ENCODE measurements at places on chromosomes 2 and 18.

DNA sequence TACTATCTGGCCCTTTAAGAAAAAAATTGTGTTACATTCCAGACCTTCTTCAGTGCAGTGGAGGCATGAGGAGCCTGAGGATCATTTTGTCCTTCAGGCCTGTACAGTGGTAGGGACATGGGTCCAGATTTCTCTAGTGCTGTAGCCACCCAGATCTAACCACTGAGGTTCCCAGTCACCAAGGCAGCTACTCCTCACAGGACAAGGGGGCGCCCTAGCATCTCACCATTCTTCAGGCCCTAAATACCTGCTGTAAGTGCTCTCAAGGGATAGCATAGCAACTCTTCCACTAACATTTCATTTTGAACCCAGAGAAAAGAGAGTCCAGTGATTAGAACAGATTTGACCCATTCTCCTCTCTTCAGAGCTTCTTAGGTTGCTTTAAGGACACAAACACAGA is 1533.0 kb downstream of the LRP1B start:
- DNase-seq, result no peak

DNA sequence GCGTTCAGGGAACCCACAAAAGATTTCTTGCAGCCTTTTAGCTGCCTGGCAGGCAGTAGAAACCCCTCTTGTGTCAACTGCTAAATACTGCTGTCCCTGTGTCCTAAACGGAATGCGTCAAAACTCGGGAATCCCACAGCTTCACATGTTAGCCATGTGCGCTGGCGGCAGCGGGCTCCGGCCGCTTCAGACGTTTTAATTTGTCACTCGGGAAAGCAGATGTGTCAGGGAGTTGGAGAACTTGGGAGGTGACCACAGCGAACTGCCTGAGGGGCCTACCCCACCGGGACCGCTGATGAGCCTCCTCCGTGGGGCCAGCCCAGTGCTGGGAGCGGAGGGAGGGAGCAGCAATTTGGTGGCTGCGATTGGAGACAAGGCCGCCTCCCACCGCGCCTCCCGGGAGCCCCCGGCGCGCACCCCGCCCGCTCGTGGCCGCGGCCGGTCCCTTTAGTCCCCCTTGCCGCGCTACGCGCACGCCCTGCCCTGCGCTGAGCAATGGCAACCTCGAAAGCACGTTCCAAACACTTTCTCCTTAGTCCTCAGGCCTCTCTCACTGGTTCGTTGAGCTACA is 146.1 kb upstream of the SATB2 start:
- DNase-seq, result no peak

GRCh38 chr2:132747046-132747445 is 77.0 kb upstream of the LYPD1 start:
- DNase-seq, result no peak

DNA sequence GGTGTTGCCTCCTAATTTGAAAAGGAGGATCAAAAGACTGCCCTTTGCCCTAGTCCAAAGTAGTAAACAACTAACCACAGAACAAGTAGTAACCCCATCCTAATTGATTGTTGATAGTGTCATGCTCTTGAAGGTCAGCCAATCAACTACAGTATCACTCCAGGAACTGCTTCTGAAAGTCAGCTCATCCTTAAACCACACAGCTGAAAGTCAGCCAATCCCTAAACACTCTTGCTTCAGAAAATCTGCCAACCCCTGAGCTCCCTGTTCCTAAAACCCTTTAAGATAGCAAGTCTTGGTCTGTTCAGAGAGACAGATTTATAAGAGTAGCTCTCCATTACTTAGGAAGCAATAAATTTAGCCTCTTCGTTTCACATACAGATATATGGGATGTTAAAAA is 51.6 kb upstream of the CPO start:
- DNase-seq, result no peak

- DNase-seq, result peak; percentile 24
These were observed 12.2 kb downstream of the PLB1 start for GRCh38 chr2:28507796-28508764.

DNA sequence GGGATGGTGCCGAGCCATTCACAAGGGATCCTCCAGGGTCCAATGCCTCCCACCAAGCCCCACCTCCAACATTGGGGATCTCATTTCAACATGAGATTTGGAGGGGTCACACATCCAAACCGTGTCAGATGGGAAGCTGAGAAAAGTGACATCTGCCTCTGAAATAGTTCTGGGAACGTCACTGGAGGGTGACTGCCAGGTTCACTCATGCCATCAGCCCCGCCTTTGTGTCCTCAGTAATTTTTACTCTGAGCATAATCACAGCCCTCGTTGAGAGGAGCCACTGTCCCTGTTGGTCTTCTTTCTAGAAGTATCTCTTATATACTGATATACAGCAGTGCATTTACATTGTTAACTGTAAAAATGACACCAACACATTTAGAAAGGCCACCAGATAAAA is 67.4 kb downstream of the KLHL29 start:
- no peak for DNase-seq

DNA sequence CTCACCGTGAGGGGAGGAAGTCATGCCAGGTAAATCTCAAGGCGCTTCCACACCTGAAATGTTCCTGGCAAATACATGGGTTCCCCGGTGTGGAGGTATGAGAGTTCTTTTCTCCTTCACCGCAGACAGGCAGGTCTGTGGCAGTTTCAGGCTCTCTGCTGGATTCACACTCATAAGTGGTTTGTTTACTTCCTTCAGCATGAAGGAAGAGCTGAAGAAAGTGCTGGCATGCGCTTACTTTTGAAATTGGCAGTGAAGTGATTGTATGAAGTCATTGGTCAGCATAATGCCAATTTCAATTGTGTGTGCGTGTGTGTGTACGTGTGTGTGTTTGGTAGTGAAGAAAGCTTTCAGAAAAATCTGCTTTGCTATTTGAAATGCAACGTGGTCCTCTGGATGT is 43.4 kb downstream of the RNF144A start:
- DNase-seq, result no peak

DNA sequence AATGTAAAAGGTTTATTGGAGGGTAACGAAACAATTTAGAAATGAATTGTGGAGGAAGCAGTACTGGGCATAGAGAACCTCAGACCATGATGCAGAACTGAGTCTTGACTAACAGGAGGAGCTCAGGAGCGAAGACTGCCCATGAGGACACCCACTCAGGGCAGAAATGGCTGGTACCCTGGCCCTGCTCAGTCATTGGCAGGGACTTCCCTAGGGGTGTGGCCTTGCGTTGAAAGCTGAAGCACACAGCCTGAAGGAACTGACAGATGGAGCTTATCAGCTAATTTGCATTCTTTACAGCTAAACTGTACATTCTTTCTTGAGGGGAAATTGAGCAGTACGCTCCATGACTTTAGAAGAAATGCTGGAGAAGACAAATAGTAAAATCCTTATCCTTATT is 57.1 kb downstream of the PDK1 start:
- DNase-seq, result peak; percentile 58

GRCh38 chr2:28997237-28997846 is 16.2 kb downstream of the TOGARAM2 start:
- no peak for DNase-seq

GRCh38 chr2:160426604-160427003 is 67.0 kb downstream of the RBMS1 start:
- no peak for DNase-seq

DNA sequence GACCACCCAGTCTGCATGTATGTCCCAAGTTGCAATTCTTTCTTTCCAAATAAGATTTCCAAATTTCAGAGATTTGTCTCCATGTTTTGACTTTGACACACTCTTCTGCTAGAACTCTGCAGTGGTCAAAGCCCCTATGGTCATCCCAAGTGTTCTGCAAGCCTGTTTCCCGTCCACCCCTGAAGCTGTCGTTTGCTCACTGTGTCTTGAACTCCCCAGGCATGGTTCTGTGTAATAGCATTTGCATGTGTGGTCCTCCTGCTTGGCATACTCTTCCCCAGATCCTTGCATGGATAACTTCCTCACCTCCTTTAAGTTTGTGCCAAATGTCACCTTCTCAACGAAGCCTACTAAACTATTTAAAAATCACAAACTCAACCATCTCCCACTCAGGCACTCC is 3.9 kb upstream of the MTLN start:
- no peak for DNase-seq

GRCh38 chr2:95058989-95059641 is 33.6 kb downstream of the MAL start:
- no peak for DNase-seq

GRCh38 chr2:85439986-85440385 is 21.5 kb downstream of the SH2D6 start:
- DNase-seq, result no peak

DNA sequence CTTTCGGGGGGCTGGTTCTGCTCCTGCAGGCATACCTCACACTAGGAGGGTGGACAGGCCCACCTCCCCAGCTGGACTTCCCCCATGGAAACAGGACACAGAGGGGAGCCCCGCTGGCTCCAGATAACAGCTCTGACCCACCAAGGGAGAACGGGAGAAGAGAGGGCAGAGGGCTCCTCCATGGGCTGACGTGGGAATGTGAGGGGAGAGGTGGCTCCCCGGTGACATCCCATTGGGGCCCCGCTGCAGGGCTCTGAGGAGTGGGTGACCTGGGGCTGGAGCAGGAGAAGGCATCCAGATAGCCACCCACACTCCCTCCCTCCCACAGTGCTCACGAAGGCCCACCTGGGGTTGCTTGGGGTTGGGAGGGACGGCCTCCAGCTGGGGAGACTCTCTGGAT is 45.9 kb downstream of the FBLN7 start:
- no peak for DNase-seq

DNA sequence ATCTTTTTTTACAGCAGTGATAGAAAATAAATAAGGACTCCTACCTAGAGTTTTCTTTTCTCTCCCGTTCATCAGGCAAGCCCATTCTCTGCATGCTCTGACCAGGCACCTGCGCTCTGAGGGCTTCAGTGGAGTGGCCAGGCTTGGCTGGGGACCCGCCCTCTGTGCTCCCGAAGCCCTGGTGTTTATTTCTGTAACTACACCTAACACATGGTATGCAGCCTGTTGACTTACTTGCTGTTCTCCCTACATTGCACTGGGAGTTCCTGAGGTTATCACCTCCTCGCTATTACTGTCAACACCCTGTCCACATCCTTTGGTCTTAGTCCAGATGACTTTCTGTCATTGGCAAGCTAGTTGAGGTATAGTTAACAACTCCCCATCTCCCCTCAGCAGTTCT is 317.7 kb downstream of the LPIN1 start:
- no peak for DNase-seq

- no peak for DNase-seq
These were observed 550 bp downstream of the RAB1A start for GRCh38 chr2:65129286-65129825.

DNA sequence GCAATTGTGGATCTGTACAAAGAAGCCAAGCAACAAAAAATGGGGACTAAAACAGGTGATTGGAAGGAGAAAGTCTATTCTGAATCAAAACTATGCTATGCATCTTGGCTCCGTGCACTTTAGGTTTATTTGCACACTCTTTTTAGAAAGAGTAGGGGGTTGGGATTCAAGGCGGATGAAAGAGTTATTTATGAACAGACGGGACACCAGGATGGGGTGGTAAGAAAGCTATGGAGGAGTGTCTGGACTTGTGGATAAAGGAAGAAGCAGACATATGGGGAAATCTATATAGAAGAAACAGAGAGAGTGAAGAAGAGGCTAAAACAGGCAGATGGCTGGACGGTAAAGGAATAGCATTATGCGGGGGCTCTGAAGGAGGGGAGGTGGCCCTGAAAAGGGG is 57.8 kb downstream of the TCF4 start:
- DNase-seq, result no peak

GRCh38 chr2:212998626-212999359 is 152.6 kb downstream of the IKZF2 start:
- DNase-seq, result no peak

- no peak for DNase-seq
These were observed 3.6 kb downstream of the VIL1 start for GRCh38 chr2:218422403-218423086.

- no peak for DNase-seq
These were observed 54.9 kb upstream of the TSPYL6 start for GRCh38 chr2:54310961-54311360.

GRCh38 chr2:67564626-67565025 is 167.5 kb downstream of the ETAA1 start:
- DNase-seq, result no peak

GRCh38 chr2:9555297-9556120 is at the start of gene ADAM17:
TSS of gene ADAM17 (minus strand) at chr2:9555830. CDS start at chr2:9555605, 225 bp downstream.
- peak; percentile 81 for DNase-seq

GRCh38 chr2:189253836-189254235 is 74.3 kb upstream of the COL5A2 start:
- no peak for DNase-seq

DNA sequence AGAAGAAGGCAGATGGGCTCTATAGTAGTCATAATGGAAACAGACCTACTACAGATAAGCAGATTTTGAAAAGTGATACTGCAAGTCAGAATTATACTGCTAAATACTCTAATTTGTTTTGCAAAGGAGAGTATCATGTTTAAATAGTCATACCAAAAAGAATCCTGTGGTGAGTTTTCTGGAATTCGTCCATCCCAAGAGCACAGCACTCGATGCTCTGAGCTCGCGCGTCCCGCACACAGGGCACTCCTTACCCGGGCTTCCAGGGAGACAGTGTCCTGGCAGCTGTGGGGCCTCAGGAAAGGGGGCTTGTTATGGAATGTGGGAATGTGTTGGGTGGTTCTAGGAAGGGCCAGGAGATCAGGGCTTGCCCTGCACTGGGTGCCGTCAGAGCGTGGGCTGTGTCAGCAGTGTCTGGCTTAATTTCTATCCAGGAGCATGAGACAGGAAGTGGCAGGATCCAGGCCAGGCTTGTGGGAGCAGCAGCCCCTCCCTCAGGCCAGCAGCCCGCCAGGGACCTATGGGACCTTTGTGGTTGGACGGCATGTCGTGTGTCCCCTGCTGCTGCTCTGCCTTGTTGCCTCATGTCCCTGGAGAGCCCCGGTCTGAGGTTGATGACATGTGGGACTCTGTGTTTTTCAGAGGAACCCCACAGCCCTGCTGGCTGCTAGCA is 193.2 kb upstream of the TPO start:
- DNase-seq, result peak; percentile 23

DNA sequence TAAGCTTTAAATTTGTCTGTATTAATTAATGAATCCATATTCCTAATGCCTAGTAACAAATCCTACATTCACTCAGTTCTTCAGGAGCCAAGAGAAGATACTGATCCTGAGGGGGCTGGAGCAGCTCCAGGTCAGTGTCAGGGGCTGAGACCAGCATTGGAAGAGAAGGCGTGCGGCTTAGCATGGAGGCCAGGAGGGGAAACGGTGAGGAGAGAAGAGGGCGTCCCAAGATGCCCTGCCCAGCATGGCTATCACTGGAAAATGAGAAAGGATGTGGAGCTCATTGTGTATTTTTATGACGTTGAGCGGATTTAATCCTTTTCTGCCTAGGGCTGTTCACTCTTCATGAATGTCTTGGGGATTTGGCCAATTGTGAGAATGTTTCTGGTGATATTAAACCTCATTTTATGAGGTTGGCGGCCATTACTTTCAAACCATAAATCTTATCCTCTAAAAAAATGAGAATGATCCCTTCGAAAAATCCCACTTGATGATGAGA is 131.7 kb downstream of the KCTD1 start:
- DNase-seq, result no peak

- no peak for DNase-seq
These were observed 2.7 kb downstream of the CHAC2 start for GRCh38 chr2:53770264-53770663.

- peak; percentile 78 for DNase-seq
These were observed 3.2 kb downstream of the UBE2E3 start for GRCh38 chr2:180983468-180984242.

Data from NCI-H526 treated with DMSO at 0.1 percent for 48 hours (cell line).